HFF-Myc (cell line): ENCODE measurements at places on chromosomes 12 and 14.

GRCh38 chr14:77076113-77076631 is 21.9 kb upstream of the CIPC start:
- no peak for DNase-seq

GRCh38 chr14:101371799-101372793 is 189.2 kb upstream of the DIO3 start:
- DNase-seq = no peak

GRCh38 chr12:45658020-45658419 is 71.5 kb upstream of the ARID2 start:
- no peak for DNase-seq

GRCh38 chr14:40464531-40464930 is 1032.3 kb upstream of the FBXO33 start:
- DNase-seq = no peak

- no peak for DNase-seq
Measured at GRCh38 chr12:98351089-98351488, 164.3 kb upstream of the TMPO start.

DNA sequence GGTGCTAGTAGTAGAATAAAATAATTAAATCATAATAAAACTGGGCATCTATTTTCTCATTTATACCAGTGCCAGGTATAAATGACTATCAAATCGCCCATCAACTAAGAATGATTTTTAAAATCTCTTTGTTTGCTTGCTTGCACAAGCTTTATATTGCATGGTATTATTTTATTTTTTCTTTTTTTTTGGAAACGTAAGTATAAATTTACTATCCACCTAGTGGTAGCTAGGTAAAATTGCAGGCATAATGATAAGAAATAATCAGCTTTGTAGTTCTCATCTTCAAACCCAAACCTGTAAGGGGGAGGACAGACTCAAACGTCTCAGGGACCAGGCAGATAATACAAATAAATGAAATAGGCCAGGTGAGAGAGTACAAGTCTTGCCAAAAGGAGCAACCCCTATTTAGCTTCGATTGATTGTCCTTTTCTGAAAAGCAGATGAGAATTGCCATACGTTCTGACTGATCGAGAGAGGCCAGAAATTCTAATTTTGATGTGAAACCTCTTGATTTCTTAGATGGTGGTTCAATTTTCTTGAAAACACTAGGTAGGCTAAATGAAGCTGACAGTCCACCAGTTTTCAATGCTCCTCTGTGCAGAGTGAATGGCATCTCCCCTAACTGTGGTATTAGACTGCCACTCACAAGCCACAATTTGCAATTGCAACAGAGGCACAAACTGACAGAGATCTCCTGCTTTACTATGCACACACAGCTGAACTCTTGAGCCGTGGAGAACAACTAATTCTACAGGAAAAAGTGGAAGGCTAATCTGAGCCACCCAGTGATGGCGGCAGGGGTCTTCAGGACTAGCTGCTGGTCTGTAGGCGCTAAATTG is 189.3 kb downstream of the DACT1 start:
- no peak for DNase-seq

DNA sequence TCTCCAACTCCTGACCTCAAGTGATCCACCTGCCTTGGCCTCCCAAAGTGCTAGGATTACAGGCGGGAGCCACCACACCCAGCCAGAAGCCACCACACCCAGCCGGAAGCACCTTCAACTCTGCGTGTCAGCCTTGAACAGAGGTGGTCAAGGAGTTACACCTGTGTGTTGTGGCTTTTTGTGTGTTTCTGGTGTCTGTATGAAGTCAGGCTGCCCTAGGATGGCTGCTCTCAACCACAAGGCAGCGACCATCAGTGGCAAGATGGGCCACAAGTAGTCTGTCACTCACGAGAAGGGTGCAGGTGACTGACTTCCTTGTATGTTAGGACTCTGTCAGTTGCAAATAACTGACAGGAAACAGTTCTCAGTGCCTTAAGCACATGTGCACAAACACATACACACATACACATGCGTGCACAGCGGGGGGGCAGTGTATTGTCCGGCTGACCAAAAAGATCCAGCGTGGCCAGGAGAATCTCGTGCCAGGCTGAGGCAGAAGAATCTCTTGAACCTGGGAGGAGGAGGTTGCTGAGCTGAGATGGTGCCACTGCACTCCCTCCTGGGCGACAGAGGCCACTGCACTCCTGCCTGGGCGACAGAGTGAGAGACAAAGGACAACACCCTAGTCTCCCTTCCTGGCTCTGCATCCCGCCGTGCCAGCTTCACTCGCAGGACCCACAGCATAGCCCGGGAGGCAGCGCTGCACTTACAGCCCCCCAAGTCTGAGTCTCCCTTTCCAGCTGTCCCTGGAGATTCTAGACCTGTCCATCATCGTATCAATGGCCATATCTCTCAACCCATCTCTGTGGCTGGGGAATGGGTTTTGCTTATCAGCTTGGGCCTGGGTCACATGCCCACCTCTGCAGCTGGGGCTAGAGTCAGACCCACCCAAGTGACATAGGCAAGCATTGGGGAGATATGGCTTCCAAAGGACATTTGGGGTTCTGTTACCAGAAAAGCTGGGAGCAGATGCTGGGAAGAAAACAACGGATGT is 13.7 kb downstream of the P2RX4 start:
- DNase-seq = no peak

- DNase-seq = no peak
Measured at GRCh38 chr12:112907415-112908157, 824 bp downstream of the OAS1 start.

DNA sequence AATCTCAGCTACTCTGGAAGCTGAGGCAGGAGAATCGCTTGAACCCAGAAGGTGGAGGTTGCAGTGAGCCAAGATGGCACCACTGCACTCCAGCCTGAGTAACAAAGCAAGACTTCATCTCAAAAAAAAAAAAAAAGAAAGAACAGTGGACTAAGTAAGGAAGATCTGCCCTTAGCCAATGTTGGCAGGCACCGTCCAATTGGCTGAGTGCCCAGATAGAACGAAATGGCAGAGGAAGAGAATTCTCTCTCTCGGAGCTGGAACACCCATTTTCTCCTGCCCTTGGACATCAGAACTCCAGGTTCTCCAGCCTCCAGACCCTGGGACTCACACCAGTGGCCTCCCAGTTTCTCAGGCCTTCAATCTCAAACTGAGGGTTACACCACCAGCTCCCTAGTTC is 49.9 kb downstream of the ESR2 start:
- DNase-seq = no peak
